ENCODE measurements at places on chromosomes 4 and X. TPM values are rescaled to one million over a fixed set of nuclear protein-coding genes. Genes with fewer than 3 reads are reported as not detected.
A peak's percentile ranks its signal among the peaks of the same experiment; 100 is the strongest.

- DNase-seq = no peak
These were observed 6.0 kb upstream of the ASB11 start for GRCh38 chrX:15321447-15321846.

DNA sequence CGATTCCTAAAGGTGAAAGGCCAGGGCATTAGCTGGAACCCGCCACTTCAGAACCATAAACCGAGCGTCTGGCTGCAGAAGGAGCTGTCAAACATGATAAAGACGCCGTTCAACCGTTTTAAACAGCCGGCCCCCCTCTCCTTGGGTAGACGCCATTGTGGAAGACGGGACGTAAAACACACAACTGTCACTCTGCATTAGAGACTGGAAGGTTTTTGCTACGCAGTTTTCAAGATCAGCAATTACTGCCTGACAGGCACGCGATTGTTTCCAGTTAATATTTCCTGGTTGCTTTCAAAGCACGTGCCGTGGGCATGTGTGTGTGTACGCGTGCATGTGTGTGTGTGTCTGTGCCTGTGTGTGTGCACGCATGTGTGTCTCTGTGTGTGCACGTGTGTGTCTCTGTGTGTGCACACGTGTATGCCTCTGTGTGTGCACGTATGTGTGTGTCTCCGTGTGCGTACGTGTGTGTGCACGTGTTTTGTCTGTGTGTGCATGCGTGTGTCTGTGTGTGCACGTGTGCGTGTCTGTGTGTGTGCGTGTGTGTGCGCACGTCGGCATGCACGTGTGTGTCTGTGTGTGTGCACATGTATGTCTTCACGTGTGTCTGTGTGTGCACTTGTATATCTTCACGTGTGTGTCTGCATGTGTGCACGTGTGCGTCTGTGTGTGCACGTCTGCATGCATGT lies 48.8 kb downstream of the SHOX start:
- DNase-seq = no peak

DNA sequence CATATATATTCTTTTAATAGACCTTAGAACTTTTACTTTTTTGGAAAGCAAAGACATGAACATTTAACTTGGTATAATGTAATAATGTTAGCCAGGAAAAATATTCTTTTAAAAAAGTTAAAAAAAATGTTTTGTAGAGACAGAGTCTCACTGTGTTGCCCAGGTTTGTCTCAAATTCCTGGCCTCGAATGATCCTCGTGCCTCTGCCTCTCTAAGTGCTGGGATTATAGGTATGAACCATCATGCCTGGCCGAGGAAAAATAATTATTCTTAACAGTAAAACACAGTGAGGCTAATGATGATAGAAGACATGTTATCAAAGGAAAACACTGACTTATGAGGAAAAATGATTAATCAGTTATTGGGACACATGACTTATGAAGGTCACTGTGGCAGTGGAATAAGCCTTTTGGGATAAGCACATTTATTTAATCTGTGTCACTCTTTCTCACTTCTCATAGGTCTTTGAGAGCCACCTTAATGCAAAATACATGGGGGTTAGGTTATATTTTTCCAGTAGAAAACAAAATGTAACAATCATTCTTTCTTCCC lies 6.0 kb upstream of the BMP2K start:
- DNase-seq = no peak

GRCh38 chrX:118448273-118448783 lies 47.3 kb upstream of the DOCK11 start:
- DNase-seq = no peak

DNA sequence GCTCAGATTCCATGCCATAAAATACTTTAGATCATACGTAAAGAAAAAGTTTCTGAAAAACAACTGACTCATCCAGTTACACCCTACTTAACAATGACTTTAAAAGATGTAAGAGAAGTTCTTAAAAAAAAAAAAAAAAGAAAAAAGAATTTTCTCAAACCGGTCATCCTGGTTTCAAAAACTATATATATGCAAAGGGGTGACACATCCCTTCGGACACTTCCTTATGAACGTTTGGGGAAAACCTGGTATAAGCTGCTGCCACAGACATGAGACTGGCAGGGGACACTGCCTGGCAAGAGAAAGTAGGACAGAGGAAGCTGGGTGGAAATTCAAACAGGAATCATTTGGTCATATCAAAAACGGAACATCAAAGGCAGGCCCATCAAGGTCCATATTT lies 81.2 kb upstream of the PRSS48 start:
- DNase-seq = no peak

DNA sequence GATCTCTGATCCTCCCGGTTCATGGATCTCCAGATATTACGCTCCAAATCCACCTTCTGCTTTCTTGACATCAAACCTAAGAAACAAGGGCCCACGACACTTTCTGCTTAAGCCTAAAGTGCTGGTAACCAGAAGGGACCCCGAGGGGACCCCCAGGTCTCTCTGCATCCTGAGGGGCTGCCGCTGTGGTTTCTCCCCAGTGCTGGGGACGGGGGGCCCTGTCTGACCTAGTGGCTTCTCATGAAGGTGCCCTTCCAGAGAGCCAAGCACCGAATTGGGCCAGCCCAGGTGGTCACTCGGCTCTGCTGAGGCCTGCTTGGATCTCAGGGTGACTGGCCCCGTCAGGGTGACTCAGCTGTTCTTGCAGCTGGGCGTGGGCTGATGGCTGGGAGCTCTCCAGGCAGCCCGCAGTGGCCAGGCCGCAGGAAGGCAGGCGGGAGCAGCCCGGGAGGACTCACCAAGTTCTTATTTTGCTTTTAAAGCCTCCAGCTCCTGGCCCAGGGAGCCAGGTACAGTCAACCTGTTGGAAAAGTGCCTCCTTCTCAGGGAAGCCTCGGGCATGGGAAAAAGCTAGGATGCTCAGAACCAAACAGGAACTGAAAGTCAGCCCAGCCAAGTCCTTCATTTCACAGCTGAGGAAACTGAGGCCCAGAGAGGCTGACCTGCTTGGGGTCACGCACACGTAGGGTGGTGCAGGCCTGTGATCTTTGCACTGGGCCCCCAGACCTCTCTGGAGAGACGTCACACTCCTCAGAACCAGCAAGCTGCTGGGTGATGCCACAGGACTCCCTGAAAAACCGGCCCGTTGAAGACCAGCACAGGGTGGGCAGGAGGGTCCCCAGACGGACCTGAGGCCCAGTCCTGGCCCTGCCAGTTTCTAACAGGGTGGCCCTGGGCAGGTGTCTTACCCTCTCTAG lies 16.7 kb downstream of the BLOC1S4 start:
- peak; percentile 80 for DNase-seq

DNA sequence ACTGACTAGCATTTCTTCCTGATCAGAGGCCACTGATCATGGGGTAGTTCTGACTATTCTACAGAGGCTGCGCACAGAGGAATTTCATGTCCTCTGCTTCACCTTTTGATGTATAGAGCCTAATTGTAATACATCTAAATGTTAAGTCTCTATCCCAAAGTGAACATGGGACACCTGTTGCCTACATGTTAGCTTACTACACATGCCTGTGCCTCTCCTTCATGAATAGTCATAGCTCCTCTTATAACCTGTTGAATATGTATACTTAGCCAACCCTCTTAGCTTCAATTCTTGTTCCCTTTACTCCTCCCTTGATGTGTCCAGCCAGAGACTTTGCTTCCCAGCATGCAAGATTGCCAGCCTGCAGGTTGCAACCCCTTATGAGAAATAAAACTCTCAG lies 9.6 kb upstream of the THOC2 start:
- DNase-seq = no peak

DNA sequence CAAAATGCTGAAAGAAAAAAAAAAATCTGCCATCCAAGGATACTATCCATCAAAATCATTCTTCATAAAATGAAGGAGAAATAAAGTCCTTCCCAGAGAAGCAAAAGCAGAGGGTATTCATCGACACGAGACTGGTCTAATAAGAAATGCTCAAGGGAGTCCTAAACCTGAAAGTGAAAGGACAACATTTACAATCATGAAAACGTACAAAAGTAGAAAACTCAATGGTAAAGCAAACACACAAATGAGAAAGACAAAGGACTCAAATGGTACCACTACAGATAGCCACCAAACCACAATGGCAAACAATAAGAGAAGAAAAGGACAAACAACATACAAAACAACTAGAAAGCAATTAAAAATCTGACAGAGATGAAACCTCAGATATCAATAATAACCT lies 41.0 kb downstream of the CD99L2 start:
- DNase-seq = no peak

DNA sequence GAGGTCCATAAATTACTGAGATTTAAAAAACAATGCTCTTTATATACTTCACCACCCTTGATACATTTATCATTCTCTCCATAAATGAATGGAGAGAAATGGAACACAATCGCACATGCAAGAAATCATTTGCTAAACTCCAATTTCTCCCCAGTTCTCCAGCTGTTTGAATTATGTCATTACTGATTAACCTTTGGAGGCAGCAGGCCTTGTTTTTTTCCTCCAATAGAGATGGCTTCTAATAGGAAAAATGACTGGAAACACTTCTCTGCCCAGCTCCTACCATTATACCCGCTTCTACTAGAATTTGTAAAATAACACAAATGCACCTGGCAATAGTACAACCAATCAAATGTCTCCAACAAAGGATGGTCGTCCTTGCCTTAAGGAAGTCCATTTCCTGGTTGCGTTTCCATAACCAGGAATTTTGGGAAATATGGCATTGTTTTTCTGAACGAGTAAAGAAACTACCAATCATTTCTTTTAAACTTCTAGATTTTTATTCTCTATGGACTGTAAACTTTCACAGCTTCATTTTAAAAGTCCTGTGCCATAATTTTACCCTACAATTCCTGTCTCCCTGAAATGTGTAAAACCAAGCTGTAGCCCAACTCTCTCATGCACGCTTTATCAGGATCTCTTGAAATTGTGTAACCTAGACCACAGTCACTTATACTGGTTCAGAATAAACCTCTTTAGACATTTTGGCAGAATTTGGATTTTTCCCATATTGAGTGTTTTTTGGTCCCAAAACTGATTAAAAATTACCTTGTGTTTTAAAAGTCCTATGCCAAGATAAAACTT lies 60.1 kb downstream of the APBB2 start:
- DNase-seq = no peak

DNA sequence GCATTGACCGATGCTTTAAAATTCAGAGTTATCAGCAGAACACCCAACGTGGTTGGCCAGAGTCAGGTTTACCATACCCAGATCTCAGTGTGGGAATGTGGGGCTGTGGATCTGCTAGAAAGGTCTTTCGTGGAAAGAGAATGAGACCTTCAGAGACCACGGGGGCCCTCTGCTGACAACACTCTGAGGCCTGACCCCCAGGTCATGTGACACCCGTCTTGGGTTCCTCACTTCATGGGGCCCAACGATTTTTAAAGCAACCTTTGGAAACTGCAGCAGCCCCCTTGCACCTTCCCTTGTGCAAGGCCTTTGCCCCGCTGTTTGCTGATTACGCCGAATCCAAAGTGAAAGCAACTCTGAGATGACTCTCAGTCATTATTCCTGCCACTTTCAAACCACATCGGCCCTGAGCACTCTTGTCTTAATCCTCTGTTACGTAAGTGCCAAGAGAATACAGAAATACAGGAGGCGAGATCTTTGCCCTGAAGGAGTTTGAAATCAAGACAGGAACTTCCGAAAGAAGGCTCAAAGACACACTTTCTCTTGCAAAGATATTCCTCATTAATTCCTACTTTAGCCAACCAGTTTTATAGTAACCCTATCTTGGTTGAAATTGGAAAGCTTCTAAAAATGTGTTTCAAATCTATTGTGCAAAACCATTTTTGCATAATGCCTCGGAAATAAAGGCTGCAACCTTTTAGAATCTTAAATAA lies 88.3 kb downstream of the EVC2 start:
- no peak for DNase-seq

DNA sequence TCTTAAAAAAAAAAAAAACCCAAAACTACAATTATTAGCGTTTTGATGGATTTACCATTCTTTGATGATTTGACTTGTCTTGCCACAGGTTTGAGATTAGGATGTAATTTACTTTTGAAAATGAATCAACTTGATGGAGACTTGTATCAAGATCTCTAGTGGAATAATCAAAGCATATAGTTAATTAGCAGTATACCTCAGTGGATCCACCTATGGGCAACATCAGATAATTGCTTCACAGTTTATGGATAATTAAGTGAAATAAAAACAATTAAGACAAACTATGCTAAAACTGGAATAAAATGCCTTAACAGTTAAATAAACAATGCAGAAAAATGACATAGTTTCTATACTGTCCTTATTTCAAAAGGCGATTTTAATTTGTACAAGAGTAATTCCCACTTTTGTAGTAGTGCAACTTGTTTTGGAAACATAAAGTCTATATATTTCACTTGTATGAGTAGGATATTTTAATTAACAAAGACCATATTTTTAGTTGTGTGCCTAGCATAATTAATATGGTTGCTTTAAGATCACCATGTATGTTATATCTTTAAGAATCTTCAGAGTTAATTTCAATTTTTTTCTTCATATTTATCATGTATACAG lies 4.2 kb downstream of the CPEB2 start:
- no peak for DNase-seq

DNA sequence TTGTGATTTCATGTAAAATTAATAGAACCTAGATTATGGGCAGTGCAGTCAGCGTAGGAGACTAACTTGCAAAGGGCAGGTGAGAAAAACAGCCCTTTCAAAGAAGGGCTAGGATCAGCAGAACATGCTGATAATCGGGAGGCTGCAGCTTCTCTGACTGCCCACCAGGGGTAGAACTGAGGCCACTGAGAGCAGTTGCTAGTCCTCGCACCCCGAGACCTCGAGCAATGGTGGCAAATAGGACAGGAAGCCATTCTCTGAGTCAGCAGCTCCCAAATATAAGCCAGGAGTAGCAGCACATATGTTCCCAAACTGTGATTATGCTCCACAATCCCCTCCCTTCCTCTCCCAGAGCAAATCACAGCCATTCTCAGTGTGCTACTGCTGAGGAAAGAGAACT lies 186.5 kb downstream of the MSL3 start:
- DNase-seq = no peak

Gene IL2
- 0.15 TPM for polyA plus RNA-seq

Gene GALNTL6
- polyA plus RNA-seq = not detected

All from sigmoid colon (tissue), 7 donors.